ENCODE measurements at places on chromosomes 6 and 20.

- DNase-seq = peak; percentile 33
These were observed 480 bp upstream of the NT5E start for GRCh38 chr6:85449388-85449817.

GRCh38 chr6:146305092-146305491 lies 238.5 kb upstream of the RAB32 start:
- DNase-seq = no peak

DNA sequence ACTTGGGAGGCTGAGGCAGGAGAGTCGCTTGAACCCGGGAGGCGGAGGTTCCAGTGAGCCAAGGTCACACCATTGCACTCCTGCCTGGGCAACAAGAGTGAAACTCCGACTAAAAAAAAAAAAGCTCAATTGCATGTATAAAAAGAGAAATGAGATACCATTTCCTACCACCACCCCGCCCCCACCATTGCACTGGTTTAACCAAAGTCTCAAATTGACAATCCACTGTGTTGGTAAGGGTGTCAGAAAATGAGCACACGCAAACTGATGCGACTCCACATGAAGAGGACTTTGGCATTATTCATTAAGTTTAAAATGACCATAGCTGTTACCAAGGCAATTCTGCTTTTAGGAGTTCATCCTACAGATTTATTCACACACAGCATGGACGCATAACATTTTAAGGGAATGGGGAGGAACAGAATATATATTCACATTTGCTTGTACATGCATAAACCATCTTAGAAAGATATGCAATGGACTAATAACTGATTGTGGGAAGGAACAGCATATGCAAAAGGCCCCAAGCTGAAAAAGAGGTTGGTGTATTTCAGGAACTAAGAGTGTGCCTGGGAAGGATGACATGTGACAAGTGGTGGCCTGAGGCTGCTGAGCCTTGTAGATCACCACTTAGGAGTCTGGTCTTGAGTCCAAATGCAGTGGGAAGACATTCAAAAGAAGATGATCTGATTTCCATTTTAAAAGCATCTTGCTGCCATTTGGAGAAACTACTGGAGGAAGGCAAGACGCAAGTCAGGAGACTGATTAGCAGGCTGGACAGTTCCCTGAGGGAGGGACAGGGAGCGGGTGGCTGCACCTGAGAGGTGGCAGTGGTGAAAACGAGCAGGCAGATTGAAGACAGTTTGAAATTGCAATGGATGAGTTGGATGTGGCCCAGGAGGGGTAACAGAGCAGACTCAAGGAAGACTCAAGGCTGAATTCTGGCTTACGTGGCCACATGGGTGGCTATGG lies 37.2 kb upstream of the PTPN1 start:
- no peak for DNase-seq

DNA sequence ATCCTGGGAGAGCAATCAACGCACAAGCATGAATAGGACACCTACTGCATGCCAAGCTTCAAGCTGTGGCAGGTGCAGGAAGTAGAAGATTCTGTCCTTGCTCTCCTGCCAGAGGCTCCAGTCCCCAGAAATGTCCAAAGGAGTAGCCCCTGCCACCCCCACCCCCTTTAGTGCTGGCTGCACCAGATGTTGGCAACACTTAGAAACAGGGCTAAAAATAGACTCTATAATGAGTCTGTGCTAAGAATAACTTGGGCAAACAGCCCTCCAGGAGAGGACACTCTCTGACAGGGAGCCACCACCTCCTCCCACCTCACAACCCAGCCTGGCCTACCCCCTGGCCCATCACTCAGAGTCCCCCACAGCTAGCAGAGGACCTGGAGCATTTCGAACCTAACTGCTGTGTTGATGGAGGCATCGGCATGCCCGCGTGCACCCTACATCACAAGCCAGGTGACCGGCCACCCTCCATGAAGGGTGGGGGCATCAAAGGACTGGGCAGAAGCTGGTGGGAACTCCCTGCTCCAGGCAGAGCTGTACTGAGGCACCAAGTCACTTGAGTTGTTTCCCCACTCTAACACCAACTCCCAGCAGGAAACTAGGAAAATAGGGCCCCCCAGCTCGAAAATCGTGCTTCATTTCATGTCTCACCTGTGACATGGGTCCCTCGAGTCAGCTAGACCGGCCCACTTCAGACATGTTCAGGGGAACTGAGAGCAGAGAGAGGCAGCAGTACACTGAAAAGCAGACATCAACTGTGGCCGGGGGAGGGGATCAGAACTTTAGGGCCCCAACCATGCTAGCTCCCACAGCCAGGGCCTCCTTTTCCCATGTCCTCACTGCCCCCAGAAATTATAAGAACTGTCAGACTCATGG lies 18.7 kb downstream of the TFEB start:
- DNase-seq = no peak

DNA sequence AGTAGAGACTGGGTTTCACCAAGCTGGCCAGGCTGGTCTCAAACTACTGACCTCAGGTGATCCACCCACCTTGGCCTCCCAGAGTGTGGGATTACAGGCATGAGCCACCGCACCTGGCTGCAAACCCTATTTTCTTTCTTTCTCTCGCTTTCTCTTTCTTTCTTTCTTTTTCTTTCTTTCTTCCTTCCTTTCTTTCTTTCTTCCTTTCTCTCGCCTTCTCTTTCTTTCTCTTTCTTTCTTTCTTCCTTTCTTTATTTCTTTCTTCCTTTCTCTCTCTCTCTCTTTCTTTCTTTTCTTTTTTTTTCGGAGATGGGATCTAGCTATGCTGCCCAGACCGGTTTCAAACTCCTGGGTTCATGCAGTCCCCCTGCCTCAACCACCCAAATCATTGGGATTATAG lies 47.0 kb upstream of the TGM3 start:
- no peak for DNase-seq

DNA sequence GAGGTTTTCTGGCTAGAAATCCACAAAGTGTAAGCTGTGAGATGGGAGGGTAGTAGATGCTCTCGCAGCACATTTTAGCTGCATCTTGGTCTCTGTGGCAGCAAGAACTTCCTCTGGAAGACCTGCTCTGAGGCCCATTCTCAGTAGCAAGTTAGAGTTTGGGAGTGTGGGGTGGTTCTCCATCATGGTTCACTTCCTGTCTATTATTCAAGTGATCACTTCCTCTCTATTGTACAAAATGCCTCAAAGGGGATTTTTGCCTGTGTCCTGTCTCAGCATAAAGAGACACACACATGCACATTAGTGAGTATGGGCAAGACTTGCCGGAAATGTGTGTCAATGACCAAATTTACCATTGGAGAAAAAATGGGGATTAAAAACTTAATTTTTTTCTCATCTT lies 42.5 kb downstream of the LYRM2 start:
- DNase-seq = no peak

- DNase-seq = no peak
These were observed 23.9 kb upstream of the NAA20 start for GRCh38 chr20:19992996-19993908.

DNA sequence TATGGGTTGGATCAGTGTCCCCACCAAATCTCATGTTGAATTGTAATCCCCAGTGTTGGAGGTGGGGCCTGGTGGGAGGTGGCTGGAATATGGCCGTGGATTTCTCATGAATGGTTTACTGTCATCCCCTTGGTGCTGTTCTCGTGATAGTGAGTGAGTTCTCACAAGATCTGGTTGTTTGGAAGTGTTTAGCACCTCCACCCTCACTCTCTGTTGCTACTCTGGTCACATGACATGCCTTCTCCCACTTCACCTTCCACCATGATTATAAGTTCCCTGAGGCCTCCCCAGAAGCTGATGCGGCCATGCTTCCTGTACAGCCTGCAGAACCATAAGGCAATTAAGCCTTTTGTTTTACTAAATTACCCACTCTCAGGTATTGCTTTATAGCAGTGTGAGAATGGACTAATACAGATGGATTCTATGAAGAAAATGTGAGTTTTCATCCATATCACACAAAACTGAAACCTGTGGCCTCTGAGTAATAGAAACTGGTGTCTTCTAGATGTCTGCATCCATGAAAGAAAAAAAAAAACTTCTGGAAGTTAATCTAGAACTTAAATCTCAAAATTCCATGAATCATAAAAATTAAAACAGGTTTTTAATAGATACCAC lies 39.3 kb downstream of the MBOAT1 start:
- no peak for DNase-seq

GRCh38 chr20:9488063-9488462 lies 26.3 kb upstream of the LAMP5 start:
- DNase-seq = no peak

DNA sequence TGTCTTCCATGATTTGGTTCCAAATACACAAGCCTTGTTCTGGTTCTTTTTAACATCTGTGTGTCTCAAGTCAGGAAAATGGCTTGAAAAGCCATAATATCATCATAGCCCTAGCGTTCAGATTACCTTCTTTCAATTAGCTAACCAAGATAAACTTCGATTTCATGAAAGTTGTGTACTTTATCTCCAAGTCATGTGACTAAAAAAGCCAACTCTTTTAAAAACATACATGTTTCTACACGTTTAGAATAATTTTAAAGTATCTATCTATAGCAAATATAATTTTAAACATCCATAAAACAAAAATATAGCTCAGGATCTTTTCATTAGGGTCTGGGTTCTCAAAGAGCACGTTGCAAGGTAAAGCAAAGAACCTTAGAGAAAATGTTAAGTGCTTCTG lies 261.1 kb downstream of the PRL start:
- DNase-seq = no peak

- no peak for DNase-seq
These were observed 72.0 kb upstream of the BACH2 start for GRCh38 chr6:90368601-90369000.

DNA sequence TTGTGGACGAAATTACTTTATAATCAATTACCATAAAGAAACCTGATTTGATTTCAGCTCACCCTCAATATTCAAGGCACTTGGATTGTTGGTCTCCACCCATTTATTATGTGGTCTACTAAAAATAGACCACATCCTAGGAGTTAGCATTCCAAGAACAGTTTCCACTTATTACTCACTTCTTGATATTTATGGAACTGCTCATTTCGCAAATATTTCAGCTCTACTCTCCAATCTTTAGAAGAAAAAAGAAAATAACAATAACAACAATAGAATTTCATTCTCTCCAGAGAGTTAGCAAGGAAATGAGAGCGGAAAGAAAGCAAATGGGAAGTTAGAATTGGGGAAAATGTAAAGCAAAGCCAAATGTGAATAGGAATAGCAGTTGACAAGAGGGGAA lies 26.2 kb upstream of the HDAC2 start:
- DNase-seq = no peak

- no peak for DNase-seq
These were observed 353.1 kb upstream of the TSHZ2 start for GRCh38 chr20:52619101-52619500.

GRCh38 chr6:95544517-95545225 lies 32.7 kb upstream of the MANEA start:
- DNase-seq = no peak

- no peak for DNase-seq
These were observed 57.6 kb upstream of the IPCEF1 start for GRCh38 chr6:154414021-154414813.

DNA sequence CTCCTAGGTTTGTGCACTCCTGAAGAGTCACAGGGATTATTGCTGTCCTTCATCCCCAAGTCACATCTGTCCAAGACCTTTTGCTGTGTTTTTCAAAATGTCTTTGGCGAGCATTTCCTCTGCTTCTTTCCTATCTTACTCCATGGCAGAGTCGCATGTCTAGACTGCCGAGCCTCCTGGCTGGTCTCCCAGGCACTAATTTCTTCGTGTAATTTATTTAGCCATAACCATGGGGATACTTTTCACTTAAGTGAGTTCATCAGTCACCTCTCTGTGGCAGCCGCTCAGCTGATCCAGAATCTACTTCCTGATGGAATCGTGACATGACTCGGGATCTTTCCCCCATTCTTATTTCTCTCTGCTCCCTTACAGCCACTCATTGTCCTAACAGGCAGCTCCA lies 25.8 kb downstream of the ADGRF5 start:
- no peak for DNase-seq

GRCh38 chr6:129685662-129686031 lies 24.3 kb downstream of the ARHGAP18 start:
- no peak for DNase-seq

DNA sequence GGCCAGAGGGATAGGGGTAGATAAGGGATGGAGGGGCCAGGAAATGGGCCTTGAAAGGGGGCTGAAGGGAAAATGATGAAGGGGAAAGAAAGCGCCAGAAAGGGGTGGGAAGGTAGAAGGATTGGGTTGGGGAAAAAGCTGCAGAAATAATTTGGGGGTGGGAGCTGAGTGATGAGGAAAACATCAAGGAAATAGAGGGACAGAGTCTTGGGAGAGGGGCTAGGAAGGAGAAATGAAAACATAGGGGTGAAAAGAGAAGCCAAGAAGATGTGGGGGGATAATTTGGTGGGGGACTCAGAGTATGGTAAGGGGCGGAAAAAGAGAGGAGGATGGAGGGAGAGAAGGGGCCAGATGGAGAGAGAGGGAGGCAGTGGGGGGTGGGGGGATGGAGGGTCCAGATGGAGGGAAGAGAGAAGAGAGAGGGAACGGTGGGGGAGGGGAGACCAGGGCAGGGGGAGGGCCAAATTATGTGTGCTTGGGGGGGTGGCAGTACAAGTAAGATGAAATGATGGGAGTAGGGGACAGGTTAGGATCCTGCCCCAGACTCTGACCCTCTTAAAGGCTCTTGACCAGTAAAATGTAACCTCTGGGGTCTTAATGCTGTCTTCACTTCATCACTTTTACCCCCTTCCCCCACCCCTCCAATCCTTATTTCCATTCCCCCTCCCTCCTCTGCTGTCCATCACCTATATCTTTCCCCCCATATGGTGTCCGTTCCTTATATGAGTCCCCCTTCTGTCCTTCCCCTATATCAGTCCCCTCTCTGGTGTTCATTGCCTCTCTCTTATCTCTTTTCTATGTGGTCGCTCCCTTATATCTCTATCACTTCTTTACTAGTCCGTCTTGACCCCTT lies 852 bp downstream of the SYNGAP1 start:
- DNase-seq = no peak

- DNase-seq = no peak
These were observed 48.7 kb downstream of the DNAAF9 start for GRCh38 chr20:3358676-3359340.

GRCh38 chr20:36666181-36666740 lies 20.3 kb upstream of the SLA2 start:
- no peak for DNase-seq

DNA sequence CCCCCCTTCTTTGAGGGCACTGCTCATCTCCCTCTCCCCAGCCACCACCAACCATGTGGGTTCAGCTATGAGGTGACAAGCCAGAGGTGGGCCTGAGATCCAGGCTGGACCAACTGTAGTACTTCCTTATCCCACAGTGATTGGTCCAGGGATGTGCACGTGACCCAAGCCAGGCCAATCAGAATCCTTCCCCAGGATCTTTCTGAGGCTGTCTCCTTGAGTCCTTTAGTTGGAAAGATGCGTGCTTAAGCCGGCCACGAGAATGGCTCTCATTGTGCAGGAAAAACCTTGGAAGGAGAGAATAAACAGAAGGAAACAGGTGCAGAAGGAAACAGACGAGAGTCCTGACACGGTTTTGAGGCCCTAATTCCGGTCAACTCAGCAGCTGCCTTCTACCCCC lies 39.2 kb downstream of the ZC3H12D start:
- no peak for DNase-seq

All from stimulated activated CD4-positive, alpha-beta T cell treated with anti-CD3 and anti-CD28 coated beads, Interleukin-12 subunit alpha, Interleukin-12 subunit beta, amount 100 ng/mL, for 4 hours (primary cell).